NCI-H1436 treated with DMSO at 0.1 percent for 48 hours (cell line): ENCODE measurements at places on chromosomes 1 and 21.
A peak's percentile ranks its signal among the peaks of the same experiment; 100 is the strongest.

- no peak for DNase-seq
These were observed 543 bp upstream of the KCNJ10 start for GRCh38 chr1:160070243-160071163.

- DNase-seq: no peak
These were observed 188.1 kb upstream of the KIAA0040 start for GRCh38 chr1:175380521-175381300.

DNA sequence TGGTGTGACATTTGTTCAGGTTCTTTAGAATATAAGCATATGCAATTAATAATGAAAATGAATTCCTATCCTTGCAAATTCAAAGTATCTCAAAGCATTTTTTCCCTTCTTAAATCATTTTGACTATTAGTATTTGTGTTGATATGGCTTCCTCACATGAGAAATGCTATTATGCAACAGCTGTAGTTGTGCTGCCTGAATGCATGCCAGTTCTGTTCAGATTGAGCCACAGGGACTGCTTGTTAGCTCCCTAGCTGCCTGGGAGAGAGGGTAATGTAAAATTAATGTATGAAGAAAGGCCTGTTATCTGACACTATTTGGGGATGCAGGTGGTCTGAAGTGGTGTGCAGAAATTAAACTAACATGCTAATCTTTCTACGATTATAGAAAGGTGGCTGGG, 45.5 kb downstream of the CACHD1 start:
- no peak for DNase-seq

GRCh38 chr1:59015708-59016107, 231.9 kb upstream of the JUN start:
- no peak for DNase-seq

- peak; percentile 36 for DNase-seq
These were observed 13.8 kb upstream of the BOLA1 start for GRCh38 chr1:149885339-149886120.

DNA sequence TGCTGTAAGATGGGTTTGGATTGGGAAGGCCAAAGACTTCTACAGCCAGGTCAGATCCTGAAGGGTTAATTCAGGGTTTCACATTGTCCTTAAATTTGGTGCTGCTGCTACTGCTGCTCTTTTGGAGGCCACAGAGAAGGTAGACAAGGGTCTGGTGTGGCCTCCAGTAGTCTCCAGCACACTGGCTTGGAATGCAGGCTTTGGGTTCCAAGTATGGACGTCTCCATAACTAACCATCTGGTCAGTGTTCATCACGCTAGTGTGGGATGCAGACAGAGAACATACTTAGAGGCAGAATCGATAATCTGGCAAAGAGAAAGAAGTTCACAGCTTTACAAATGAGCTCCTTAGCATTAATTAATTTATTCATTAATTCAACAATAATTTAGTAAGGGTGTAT, 154.1 kb downstream of the ZBTB18 start:
- no peak for DNase-seq

GRCh38 chr1:151720974-151721787, at the start of gene RIIAD1:
Gene RIIAD1 (plus strand): TSS chr1:151721522. CDS start chr1:151721537, 15 bp downstream.
- no peak for DNase-seq

DNA sequence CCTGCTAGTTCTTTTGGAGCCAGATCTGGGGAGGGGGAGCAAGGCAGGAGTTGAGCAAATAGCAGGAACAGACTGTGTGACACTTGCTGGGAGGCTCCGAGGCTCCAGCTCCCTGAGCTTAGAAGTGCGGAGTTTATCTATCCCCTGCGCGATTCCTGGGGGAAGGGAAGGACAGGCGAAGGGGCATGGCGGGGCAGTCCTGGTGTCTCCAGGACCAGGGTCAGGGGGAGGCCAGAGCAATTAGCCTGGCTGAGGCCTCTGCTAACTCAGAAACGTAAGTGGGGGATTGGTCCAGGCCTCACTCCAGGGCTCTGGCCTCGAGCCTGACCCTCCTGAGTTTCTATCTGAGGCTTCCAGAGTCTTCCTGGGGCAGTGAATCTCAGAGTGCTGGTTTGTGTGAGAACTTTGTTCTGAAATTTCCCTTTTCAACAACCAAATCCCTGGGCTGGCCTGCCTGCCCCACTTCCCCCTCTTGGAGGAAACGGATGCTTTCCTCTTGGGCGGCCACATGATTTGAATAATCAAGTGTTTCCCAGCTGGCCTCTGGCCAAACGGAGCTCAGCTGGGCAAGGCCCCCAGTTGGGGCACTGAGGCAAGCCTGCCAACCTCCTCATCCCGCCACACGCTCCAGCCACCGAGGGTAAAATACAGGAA, 15.6 kb downstream of the ALPL start:
- DNase-seq: no peak

GRCh38 chr1:178107823-178108222, 13.9 kb downstream of the RASAL2 start:
- no peak for DNase-seq

GRCh38 chr1:58345215-58346035, 201.1 kb downstream of the OMA1 start:
- DNase-seq: no peak

- no peak for DNase-seq
These were observed 18.5 kb upstream of the LYPLAL1 start for GRCh38 chr1:219155135-219155534.

- DNase-seq: no peak
These were observed 4.4 kb upstream of the XPR1 start for GRCh38 chr1:180627411-180627810.

GRCh38 chr1:167298325-167298724, 77.6 kb downstream of the POU2F1 start:
- DNase-seq: no peak

DNA sequence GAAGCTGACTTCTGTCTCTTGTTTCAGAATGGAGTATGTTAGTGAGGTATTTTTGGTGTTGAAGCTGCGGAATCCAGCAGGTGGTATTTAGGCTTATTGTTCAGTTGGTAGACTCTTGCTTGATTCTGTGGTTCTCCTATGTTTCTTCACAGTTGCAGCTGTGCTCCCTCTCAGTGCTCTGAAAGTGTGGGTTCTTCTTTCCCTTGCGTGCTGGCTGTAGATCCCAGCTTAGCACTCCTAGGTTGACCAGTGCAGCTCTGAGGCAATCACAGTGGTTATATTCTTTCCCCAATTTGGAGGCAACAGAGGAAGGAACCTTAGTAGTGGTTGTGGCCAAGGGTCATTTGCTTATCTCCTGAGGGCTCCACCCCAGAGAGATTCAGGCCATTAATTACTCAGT, 269.2 kb upstream of the NRIP1 start:
- no peak for DNase-seq

GRCh38 chr1:240399381-240399780, 212.6 kb downstream of the GREM2 start:
- DNase-seq: no peak

GRCh38 chr1:10794724-10795275, 1.6 kb downstream of the CASZ1 start:
- DNase-seq: no peak

- peak; percentile 70 for DNase-seq
These were observed 154.0 kb downstream of the RWDD3 start for GRCh38 chr1:95388031-95388430.

DNA sequence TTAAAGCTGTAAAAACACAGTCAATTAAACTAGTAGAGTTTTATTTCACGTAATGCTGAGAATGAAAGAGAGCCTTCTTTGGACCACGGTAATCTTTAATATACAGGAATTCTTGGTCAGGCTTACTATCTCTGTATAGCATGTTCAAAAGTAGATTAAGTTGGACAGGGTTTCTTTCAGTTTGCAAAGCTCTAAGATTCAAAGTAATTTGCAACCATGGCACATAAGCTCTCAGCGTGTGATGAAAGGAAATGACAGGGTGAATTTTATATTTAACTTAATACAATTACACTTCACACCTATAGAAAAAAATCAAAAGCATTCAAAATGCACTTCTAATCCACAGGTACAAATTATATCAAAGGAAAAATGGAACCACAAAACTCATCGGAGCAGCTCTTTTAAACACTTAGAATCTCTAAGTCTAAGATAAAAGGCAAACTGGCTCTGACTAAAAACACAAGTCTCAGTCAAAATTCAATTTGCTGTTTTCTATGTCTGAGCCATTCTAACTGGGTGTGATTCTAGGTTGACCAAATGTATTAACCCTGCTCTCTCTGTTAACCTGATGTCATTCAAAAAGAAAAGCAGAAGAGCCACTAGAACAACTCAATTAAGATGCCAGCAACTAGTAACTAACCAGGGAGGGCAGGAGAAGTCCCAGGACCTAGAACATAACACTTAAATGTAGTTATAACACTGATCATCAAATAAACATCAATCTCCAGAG, 147.7 kb downstream of the RERE start:
- no peak for DNase-seq

- DNase-seq: no peak
These were observed 10.4 kb downstream of the STYXL2 start for GRCh38 chr1:167104256-167104633.

DNA sequence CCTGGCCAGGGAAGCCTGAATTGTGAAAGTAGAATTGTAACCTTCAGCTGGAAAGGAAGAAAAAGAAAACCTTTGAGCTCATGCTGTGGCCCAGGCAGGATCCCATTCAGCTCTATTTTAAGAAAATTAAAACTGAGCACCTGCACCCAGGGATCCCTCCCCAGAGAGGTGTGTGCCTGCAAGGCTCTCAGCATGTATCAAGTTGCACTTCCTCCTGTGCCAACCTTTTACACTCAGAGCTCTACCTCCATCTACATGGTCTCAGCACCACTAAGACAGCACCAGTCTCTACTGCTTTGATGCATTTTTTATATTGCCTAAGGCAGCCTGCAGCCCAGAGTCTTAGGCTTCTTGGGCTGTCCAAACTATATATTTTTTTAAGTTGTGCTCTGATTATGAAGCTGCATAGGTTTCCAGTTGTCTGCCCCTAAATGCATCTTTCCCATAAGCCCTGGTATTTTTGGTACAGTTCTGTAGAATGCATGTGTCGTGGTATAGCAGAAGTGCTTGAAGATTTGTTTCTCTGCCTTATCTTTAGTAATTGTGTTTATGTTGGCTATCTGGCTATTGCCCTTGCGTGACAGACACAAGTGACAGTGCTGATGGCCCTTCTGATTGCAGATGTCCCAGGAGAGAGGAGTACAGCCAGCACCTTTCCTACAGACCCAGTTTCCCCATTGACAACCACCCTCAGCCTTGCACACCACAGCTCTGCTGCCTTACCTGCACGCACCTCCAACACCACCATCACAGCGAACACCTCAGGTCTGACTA, 63.1 kb downstream of the PTPRC start:
- DNase-seq: peak; percentile 71

- DNase-seq: no peak
These were observed 37.1 kb upstream of the CYP4B1 start for GRCh38 chr1:46761740-46762139.

- DNase-seq: no peak
These were observed 15.2 kb downstream of the HENMT1 start for GRCh38 chr1:108645564-108646184.
